ENCODE measurements at places on chromosomes 2 and 18.

DNA sequence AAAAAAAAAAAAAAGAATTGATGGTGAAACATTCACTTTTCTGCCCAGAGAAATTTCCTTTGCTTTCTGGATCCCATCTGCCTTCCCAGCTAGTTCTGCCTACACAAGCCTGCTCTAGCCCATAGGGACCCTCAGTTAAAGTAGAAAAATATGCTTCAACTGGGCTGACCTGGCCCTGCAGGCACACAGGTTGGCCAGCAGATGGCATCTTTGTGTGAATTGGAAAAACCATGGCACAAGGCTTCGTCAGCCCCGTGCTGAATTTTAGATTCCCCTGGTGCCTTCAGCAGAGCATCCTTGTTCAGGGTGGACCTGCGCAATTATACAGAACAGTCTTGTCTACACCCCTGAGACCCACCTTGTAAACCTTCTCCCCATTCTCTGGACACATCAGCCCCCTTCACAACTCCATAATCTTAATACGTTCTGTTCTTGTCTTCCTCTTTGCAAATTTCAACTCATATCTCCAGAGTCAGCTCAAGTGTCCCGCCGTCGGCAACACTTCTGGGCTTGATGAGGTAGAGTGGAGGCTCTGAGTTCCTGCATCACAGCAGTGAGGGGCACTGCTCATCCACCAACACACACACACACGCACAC lies 114.5 kb downstream of the INSIG2 start:
- peak; percentile 45 for DNase-seq

GRCh38 chr2:215439980-215440512 lies 4.2 kb upstream of the FN1 start:
- no peak for DNase-seq

- DNase-seq: no peak
These were observed 19.0 kb downstream of the HS6ST1 start for GRCh38 chr2:128299628-128300027.

DNA sequence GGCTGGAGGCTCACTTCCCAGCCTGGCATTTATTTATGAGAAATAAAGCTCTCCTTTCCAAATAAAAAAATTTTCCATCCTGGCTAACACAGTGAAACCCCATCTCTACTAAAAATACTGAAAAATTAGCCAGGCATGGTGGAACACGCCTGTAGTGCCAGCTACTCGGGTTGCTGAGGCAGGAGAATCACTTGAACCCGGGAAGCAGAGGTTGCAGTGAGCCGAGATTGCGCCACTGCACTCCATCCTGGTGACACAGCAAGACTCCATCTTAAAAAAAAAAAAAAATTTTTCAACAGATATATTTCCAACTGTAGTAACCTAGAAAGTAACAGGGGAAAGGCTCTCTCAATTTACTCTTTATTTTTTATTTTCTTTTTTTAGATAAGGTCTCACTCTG lies 6.1 kb upstream of the PCBP1 start:
- no peak for DNase-seq

DNA sequence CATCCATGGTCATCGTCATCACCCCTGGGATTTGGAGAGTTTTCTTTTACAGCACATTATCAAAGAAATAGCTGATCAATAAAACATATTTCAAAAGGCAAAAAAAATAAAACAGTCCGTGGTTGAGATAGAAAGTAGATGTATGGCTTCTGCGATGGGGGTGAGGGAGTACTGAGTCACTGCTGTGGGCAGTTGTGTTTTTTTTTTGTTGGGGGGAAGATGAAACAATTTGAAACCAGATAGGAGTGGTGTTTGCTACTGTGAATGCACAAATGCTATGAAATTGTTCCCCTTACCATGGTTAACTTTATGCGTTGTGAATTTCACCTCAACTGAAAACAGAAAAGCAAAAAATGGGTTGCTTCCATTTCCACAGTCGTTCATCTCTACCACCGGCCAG lies 11.9 kb upstream of the SALL3 start:
- no peak for DNase-seq

Data from COR-L47 (cell line).